ENCODE measurements at places on chromosomes 6 and 20.

GRCh38 chr20:8578161-8578865 is 446.2 kb downstream of the PLCB1 start:
- DNase-seq: peak; percentile 52

- DNase-seq: no peak
Observed at GRCh38 chr20:35319192-35319870, 27.1 kb upstream of the FAM83C start.

GRCh38 chr6:131545317-131545716 is 27.7 kb upstream of the ARG1 start:
- DNase-seq: no peak

DNA sequence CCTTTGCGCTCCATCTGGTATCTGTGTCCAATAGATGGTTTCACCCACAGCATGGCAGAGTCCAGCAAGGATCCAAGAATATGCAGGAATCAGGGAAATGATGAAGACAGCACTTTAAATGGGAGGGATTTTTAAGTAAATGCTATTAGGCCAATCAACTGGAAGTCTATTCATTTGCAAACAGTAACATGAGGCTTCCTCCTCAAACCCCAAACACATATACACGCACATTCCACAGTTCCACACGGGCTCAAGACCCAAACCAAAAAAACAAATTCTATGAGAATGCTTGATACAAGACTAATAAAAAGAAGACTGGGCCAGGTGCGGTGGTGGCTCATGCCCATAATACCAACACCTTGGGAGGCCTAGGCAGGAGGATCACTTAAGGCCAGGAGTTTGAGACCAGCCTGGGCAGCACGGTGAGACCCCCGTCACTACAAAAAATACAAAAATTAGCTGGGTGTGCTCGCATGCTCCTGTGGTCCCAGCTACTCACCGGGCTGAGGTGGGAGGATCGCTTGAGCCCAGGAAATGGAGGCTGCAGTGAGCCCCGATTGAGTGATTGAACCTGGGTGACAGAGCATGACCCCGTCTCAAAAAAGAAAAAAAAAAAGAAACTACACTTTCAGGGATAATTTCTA is 21.9 kb upstream of the TFAP2C start:
- no peak for DNase-seq

- DNase-seq: no peak
Observed at GRCh38 chr6:118843685-118844390, 50.1 kb upstream of the ASF1A start.

DNA sequence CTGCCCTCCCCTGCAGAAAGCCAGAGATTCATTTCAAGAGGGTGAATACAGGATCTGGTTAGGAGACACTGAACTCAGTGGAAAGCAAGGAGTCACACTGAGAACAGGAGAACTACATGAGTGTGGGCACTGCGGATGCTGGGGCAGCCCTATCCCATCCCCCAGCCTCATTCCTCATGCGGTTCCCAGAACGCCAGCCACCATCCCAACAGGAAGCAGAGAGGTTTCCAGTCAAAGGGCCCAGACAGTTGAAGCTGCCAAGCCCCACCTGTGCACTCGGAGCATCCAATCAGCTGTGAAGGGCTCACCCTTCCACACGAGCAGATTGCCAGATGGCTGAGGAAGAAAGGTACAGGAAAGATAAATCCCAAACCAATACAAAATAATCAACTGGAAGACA is 50.7 kb upstream of the PRND start:
- no peak for DNase-seq

GRCh38 chr6:142954844-142955243 is 9.9 kb upstream of the HIVEP2 start:
- DNase-seq: no peak

- DNase-seq: no peak
Observed at GRCh38 chr6:160742090-160742489, 40.0 kb downstream of the PLG start.
